Uterine smooth muscle cell (primary cell): ENCODE measurements at places on chromosomes 1 and 21. TPM values are rescaled to one million over a fixed set of nuclear protein-coding genes. Genes with fewer than 3 reads are reported as not detected.

CFH gene
- 51.7 and 62.7 TPM in 2 replicates for total RNA-seq

NPL gene
- 2.0 and 2.1 TPM in 2 replicates for total RNA-seq

FLG gene
- total RNA-seq = under 0.01 TPM in 1 of 2 replicates, not detected in the other

LENEP gene
- total RNA-seq = 1.00 TPM in 1 of 2 replicates, not detected in the other

TDRD5 gene
- total RNA-seq = under 0.01 TPM in 1 of 2 replicates, not detected in the other

SESN2 gene
- total RNA-seq = 41.4 and 67.0 TPM in 2 replicates

TUFT1 gene
- 4.5 and 8.5 TPM in 2 replicates for total RNA-seq

STUM gene
- not detected in 2 replicates for total RNA-seq

SPRR3 gene
- total RNA-seq = not detected in 2 replicates

ITLN2 gene
- not detected in 2 replicates for total RNA-seq

ADAMTS5 gene
- total RNA-seq = 4.0 and 4.2 TPM in 2 replicates

CHIT1 gene
- total RNA-seq = under 0.01 TPM in 1 of 2 replicates, not detected in the other

GSTM1 gene
- total RNA-seq = 0.37 and 15.3 TPM in 2 replicates

ZP4 gene
- total RNA-seq = not detected in 2 replicates

WDR64 gene
- not detected in 2 replicates for total RNA-seq

PTPRU gene
- total RNA-seq = 19.1 and 22.5 TPM in 2 replicates

SPSB1 gene
- 23.1 and 26.8 TPM in 2 replicates for total RNA-seq

CD55 gene
- 28.0 and 41.2 TPM in 2 replicates for total RNA-seq

LAMC2 gene
- 1.4 and 6.3 TPM in 2 replicates for total RNA-seq

MXRA8 gene
- total RNA-seq = 203 and 230 TPM in 2 replicates

SPRR1A gene
- not detected in 2 replicates for total RNA-seq

CAPZA1 gene
- 234 and 391 TPM in 2 replicates for total RNA-seq

MATN1 gene
- not detected in 2 replicates for total RNA-seq

CASQ2 gene
- total RNA-seq = not detected in 2 replicates

SOX13 gene
- 3.0 and 4.5 TPM in 2 replicates for total RNA-seq

CD247 gene
- not detected in 2 replicates for total RNA-seq

SLC45A1 gene
- total RNA-seq = 1.00 and 1.5 TPM in 2 replicates

F3 gene
- 7.0 and 16.9 TPM in 2 replicates for total RNA-seq

ALPL gene
- total RNA-seq = 4.2 and 6.7 TPM in 2 replicates

IPO13 gene
- 16.5 and 17.2 TPM in 2 replicates for total RNA-seq

DCST1 gene
- total RNA-seq = not detected in 2 replicates

WLS gene
- 88.9 and 154 TPM in 2 replicates for total RNA-seq

LCK gene
- total RNA-seq = not detected in 2 replicates

PDE9A gene
- 1.9 and 2.1 TPM in 2 replicates for total RNA-seq

KLF17 gene
- under 0.01 TPM in 2 replicates for total RNA-seq

FAM43B gene
- under 0.01 TPM in 2 replicates for total RNA-seq

ABL2 gene
- total RNA-seq = 79.0 and 112 TPM in 2 replicates

LCE2A gene
- 0.25 and 2.2 TPM in 2 replicates for total RNA-seq

A3GALT2 gene
- total RNA-seq = not detected in 2 replicates

RAB29 gene
- total RNA-seq = 12.4 and 24.1 TPM in 2 replicates

IL24 gene
- 2.9 and 3.1 TPM in 2 replicates for total RNA-seq
